ENCODE measurements at places on chromosomes 2 and 18.

DNA sequence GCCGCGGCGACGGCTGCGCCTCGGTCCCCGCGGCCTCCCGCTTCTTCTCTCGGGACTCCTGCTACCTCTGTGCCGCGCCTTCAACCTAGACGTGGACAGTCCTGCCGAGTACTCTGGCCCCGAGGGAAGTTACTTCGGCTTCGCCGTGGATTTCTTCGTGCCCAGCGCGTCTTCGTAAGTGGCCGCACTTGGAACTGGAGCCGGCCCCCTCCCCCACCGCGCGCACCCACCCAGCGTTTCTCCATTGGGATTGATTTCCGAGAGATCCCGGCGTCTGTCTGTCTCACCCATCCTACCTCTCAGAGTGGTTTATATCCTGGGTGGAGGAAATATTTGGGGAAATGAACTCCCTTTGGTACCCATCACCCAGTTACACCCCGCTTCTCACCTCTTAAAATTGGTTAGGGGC, 498 bp downstream of the ITGAV start:
- DNase-seq, result no peak

DNA sequence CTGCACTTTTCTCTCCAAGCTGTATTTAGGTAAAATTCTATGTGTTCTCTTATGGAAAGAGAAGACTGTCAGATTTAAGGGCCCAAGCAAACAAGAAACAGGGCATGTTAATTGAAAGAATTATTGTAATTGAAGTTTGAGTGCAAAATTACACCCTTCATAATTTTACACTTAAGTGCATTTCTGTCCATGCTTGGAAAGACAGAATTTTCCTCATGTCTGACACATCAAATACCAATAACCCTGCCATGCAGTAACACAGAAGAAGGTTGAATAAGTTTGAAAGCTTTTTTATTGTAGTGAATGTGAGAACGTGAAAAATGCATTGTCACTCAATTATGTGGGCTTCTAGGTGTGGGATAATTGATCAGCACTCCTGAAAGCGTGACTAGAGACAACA, 52.9 kb upstream of the PARD3B start:
- no peak for DNase-seq

- DNase-seq, result no peak
Measured at GRCh38 chr2:228581731-228582130, 400.2 kb upstream of the SPHKAP start.

- no peak for DNase-seq
Measured at GRCh38 chr2:183564726-183565125, 440.5 kb downstream of the NUP35 start.
